ENCODE measurements at places on chromosomes 6 and 20. TPM values are rescaled to one million over a fixed set of nuclear protein-coding genes. Genes with fewer than 3 reads are reported as not detected.

PSORS1C2 gene
- total RNA-seq, result not detected

INSM1 gene
- not detected for total RNA-seq

RPS6KA2 gene
- 0.20 TPM for total RNA-seq

PGC gene
- not detected for total RNA-seq

KCNK16 gene
- total RNA-seq, result not detected

PRR18 gene
- total RNA-seq, result 0.14 TPM

SF3B5 gene
- total RNA-seq, result 220 TPM

GPX5 gene
- not detected for total RNA-seq

TP53TG5 gene
- not detected for total RNA-seq

HLA-DQB2 gene
- not detected for total RNA-seq

SPINT3 gene
- not detected for total RNA-seq

SLC35D3 gene
- not detected for total RNA-seq

SLC17A3 gene
- 0.87 TPM for total RNA-seq

RHAG gene
- total RNA-seq, result not detected

SLC22A1 gene
- total RNA-seq, result 1.7 TPM

C6orf141 gene
- 13.5 TPM for total RNA-seq

SDCBP2 gene
- total RNA-seq, result 1.6 TPM

SUMO4 gene
- total RNA-seq, result not detected

ETV7 gene
- not detected for total RNA-seq

PTCRA gene
- total RNA-seq, result not detected

POU3F2 gene
- not detected for total RNA-seq

VSX1 gene
- 1.0 TPM for total RNA-seq

SKIC2 gene
- total RNA-seq, result 23.2 TPM

LY6G5B gene
- 4.3 TPM for total RNA-seq

RAB32 gene
- 35.5 TPM for total RNA-seq
